Activated B cell treated with CpG ODN at 0.5 μM for 24 hours (primary cell): ENCODE measurements at places on chromosomes 13 and 19. TPM values are rescaled to one million over a fixed set of nuclear protein-coding genes. Genes with fewer than 3 reads are reported as not detected.

- no peak for DNase-seq
Observed at GRCh38 chr13:85278851-85279250, 520.4 kb downstream of the SLITRK6 start.

PSG3 gene
- total RNA-seq = not detected in 2 replicates

DNA sequence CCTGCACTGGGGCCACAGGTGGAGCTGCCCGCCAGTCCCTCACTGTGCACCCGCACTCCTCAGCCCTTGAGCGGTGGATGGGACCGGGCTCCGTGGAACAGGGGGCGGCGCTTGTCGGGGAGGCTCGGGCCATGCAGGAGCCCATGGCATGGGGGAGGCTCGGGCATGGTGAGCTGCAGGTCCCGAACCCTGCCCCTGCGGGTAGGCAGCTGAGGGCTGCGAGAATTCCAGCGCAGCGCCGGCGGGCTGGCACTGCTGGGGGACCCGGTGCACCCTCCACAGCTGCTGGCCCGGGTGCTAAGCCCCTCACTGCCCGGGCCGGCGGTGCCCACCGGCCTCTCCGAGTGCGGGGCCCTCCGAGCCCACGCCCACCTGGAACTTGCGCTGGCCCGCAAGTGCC, 877.5 kb upstream of the PCDH9 start:
- no peak for DNase-seq

A1BG gene
- 21.8 and 26.8 TPM in 2 replicates for total RNA-seq

DNA sequence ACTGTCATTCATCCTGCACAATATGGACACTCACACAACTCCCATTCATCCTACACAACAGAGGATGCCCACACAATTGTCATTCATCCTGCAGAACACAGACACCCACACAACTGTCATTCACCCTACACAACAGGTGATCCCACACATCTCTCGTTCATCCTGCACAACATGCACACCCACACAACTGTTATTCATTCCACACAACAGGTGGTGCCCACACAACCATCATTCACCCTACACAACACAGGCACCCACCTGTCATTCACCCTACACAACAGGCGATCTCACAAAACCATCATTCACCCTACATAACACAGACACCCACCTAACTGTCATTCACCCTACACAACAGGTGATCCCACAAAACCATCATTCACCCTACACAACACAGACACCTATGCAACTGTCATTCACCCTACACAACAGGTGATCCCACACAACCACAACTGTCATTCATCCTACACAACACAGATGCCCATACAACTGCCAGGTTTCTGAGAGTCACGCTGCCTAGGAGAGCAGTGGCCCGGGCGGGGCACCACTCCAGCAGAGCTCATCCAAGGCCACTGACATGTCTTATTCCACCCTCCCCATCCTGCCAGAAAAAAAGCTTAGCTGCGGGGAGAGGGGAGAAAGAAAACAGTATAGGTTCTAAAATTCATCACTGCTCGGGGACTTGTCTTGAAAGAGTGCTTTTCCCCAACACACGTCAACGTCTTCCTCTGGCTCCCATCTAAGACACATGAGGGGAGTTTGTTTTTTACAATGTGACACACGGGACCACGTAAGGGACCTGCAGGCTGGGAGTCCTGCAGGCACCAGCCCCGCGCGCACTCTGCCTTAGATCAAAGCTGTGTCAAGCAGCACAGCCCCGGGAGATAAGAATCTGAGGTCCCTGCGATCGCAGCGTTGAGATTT, 44.0 kb downstream of the KLF2 start:
- DNase-seq = no peak
